Neuronal stem cell (in vitro differentiated cells): ENCODE measurements at places on chromosomes 2 and 18.

DNA sequence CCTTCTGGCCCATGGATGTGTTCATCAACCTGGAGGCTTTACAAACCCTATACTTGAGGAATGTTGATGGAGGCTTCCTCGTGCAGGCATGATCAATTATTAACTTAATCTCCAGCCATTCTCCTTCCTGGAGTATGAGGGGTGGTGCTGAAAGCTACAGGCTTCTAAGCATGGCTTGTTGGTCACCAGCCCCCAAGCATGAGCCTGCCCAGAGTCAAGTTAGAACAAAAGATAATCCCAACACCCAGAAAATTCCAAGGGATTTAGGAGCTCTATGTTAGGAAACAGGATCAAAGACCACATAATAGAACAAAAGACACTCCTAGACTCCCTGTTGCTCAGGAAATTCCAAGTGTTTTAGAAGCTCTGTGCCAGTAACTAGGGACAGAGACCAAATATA, 63.1 kb downstream of the FAM171B start:
- peak; percentile 67 for DNase-seq

- no peak for DNase-seq
Measured at GRCh38 chr2:175005733-175006264, 618 bp upstream of the CHN1 start.

DNA sequence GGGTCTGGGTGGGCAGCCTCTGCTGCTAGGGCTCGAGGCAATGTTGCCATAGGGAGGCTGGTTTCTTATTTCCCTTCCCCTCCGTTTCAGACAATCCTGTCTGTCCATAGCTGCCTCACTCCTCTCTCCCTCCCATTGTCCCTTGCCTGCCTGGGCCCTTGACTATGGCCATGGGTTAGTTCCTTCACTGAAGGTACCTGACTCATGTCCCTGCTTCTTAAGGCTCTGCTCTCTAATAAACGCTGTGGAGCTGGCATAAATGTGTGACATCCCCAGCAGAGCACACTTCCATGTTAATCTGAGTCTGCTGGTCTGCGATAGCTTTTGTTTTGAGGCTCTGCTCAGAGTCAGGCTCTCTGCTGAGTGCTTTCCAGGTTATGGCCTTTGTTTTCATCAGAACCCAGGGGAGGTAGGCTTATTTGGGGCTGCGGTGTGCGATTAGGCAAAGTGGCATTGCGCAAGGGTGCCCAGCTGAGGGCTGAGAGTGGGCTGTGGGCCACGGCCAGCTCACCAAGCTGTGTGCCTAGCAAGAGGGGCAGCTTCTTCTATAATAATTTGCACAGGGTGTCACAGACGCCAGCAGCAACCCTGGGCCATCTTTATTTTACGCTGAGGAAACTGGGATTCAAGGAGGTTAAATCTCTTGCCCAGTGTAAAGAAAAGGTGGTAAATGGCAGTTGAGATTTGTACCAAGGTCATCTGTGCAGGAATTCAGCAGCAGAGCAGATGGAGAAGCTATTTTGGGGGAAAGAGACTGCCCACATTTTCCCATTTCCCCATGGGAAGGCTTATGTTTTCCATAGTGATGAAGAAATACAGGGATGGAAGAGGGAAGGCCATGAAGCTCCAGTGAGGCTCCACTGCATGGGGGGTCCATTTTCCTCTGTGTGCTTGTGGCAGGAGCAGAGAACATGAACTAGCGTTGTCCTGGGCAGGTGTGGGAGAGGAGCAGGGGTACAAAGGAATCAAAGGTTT, 25.6 kb downstream of the MRPL33 start:
- DNase-seq, result no peak

DNA sequence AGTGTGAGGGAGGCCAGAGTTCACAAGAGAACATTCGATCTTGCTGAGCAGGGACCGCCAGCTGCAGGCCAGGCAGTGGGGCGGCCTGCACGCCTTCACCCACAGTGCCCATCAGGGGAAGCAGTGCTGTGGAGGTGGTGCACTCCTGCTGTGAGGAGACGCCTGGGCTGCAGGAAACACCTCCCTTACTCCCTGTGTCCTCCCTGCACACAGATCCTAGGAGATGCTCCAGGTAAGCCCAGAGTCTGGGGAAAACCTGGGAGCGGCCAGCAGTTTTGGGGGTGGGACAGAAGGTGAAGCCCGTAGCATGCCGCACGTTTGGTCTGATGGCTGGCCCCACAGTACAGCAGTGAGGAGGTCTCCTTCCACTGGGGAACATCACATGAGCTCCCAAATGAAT, 180.8 kb upstream of the RAB6C start:
- DNase-seq, result no peak

DNA sequence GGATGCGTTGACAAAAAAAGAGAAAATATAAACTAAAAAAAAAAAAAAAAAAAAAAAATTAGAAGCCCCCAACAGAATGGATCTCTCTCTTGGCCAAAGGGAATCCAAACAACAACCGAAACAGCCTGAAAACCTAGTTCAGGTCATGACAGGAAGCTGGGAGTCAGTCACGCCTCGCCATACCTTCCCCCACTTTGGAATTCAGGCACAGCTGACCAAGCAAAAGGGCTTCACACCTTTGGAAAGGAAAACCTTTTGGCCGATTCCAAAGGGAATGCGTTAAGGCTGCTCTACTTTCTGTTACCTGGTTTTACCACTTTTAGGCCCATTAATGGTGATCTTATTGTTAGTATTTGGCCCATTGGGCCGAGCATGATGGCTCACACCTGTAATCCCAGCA, 17.9 kb upstream of the RMC1 start:
- no peak for DNase-seq

DNA sequence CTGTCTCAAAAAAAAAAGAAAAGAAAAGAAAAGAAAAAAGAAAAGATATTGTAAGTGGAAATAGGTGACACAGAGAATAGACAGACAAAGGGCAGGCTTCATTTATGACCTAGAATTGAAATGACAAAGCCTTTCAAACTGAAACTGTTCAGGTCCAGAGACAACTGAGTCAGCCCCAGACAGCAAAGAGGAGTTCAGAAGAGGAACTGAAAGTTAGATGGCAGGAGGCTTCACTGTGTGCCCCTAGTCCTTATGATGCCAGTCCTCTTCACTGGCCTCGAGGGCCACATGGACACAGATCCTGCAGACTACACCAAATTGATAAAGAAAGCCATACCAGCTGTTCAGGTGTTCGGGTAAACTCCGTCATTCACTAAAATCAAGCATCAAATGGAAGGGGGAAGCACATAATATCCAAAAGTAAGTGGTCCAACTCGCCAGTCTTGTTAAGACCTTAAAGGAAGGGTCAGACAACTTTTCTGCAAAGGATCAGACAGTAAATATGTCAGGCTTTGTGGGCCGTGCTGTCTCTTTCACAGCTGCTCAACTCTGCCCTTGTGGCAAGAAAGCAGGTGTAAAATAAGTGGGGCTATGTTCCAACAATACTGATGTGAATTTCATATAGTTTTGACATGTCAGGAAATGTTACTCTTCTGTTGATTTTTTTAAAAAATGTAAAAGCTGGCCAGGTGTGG, 231.9 kb upstream of the MGAT5 start:
- no peak for DNase-seq

DNA sequence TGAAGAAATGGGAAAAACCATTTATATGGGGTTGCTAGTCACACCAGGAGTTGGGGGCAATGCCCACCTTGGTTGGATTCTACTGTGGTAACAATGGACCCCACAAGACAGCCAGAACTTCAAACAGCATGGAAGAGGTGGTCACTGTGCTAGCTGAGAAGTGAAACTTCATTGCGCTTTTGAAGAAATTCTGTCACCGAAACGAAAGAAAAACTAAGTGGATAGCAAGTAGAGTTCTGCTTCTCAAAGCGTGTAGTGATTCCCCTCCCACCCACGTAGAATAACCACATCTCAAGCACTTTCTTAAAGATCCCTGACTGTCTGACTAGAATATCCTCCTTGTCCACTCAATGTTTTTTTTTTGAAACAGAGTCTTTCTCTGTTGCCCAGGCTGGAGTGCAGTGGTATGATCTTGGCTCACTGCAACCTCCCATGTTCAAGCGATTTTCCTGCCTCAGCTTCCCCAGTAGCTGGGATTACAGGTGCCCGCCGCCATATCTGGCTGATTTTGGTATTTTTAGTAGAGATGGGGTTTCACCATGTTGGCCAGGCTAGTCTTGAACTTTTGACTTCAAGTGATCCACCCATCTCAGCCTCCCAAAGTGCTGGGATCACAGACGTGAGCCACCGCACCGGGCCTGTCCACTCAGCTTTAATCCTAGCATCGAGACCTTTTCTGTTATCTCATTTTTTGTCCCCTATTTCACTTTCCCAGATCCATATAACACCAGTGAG, 30.1 kb upstream of the CCL20 start:
- no peak for DNase-seq

- DNase-seq, result no peak
Measured at GRCh38 chr2:197209246-197209645, 101.3 kb downstream of the ANKRD44 start.
